Prostate gland (tissue), 2 donors: ENCODE measurements at places on chromosomes 16 and 17.

- no peak for DNase-seq
- no peak overlapping the region for H3K27ac ChIP-seq
- no peaks in the 10 kb centered on the region for H3K27me3 ChIP-seq
- no peak overlapping the region for H3K4me3 ChIP-seq
These were observed 74.9 kb upstream of the ZFHX3 start for GRCh38 chr16:73122604-73123391.

DNA sequence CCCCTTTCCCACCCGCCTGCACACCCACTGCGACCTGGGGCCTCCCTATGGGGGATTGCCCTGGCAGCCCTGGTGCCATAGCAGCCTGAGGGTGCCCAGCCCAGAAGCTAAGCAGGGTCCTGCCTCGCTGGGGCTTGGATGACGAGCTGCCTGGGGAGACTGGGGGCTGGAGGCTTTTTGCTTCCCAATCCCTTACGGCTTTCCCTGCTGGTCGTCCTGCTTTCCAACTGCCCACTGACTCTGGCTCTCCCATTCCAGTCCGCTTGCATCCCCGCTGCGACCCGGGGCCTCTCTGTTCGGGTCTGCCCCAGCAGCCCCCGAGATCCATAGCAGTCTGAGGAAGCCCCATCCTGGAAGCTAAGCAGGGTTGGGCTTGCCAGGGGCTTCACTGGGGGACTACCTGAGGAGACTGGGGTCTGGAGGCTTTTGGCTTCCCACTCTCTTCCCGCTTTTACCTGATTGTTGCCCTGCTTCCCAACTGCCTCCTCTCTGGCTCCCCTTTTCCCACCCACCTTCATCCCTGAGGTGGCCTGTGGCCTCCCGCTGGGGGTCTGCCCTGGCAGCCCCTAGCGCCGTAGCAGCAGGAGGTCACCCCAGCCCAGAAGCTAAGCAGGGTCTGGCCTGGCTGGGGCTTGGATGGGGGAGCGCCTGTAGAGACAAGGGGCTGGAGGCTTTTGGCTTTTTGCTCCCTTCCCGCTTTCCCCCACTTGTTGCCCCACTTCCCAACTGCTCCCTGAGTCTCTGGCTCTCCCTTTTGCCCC is 2292.8 kb downstream of the TP53TG3F start:
- H3K4me3 ChIP-seq, result no peak overlapping the region
- no peak for DNase-seq
- no peaks in the 10 kb centered on the region for H3K27me3 ChIP-seq
- H3K36me3 ChIP-seq, result no peaks in the 10 kb centered on the region
- no peaks in the 10 kb centered on the region for H3K4me1 ChIP-seq

DNA sequence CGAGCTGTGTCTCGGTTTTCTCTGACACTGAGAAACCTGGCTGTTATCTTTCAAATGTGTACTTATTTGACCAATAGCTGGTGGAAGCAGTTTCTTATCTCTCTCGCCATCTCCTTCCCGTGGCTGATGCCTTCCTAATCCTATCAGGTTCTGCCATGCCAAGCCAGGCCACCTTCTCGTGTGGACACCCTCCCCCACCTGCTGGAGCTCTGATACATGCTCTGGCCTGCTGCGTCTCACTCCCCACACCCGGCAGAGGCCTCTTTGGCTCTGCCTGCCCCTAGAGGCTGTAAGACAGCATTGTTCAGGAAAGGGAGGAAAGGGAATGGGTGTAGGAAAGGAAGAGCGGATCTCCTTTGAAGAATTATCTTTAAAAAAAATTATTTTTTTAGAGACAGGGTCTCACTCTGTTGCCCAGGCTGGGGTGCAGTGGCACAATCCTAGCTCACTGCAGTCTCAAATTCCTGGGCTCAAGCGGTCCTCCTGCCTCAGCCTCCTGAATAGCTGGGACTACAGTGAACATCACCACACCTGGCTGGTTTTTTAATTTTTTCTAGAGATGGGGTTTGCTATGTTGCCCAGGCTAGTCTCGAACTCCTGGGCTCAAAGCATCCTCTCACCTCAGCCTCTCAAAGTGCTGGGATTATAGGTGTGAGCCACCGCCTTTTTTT is 7.5 kb upstream of the ARMC5 start:
- H3K4me1 ChIP-seq, result peaks cover 14% of the 10 kb centered on the region
- no peaks in the 10 kb centered on the region for H3K36me3 ChIP-seq
- peak; percentile 65 for DNase-seq
- H3K27ac ChIP-seq, result peak overlapping the region; percentile 41
- H3K4me3 ChIP-seq, result no peak overlapping the region
- H3K27me3 ChIP-seq, result no peaks in the 10 kb centered on the region

DNA sequence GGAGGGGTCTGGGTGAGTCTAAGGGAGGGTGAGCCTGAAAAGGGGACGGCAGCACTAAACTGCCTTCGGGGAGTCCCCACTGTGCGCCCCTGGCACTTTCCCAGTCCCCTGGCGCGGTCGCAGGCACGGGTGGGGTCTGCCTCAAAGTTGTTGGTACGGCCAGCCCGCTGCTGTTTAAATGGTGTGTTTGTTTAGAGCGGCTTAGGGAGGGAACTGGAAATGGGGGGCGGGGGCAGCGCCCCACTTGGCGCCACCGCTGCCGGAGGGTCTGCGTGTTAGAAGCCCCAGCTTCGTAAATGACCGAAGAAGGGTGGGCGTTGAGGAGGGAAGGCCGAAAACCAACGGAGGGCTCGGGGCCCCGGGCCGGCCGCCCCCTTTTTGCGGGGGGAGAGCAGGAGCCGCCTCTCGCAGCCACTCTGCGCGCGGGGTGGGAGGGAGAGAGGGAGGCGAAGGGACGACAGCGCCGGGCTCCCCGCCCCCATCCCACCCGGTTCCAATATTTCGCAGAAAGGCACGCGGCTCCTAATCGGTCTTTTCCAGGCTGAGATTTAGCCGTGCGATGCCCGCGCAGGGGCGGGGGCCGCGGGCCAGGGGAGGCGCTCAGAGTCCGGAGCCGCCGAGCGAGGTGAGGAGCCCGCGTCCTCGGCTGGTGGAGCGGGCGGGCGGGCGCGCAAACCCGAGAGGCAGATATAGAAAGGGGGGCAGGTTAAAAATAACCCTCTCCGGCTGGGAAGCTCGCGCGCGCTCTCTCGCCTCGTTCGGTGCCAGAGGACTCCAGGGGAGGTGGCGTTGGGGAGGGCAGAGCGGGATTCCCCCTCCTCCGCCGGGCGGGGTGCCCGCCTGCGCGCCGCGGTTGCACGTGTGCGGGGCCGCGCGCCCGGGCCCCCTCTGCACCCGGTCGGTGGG is 54.9 kb downstream of the SREBF1 start:
- H3K36me3 ChIP-seq, result no peaks in the 10 kb centered on the region
- peak overlapping the region; percentile 41 for H3K4me3 ChIP-seq
- peak overlapping the region; percentile 89 for H3K27ac ChIP-seq
- no peaks in the 10 kb centered on the region for H3K27me3 ChIP-seq
- peak; percentile 67 for DNase-seq

DNA sequence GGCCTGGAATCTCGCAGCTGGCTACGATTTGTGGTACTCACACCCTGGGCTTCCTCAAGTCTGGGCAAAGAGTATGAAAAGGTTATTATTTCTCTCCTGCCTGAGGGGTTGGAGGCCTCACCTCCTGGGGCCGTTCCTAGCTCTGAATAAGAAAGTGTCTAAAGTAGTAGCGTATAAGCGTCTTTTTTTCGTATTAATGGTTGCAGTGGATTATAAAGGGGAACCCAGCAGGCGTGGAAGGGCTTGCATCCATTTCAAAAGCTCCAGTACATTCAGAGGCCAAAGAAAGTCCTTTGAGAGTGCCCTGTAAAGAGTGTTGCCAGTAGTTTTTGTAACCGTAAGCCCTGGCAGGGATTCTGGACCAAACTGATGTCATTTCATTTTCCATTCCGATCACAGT is 72.2 kb upstream of the MPHOSPH6 start:
- no peaks in the 10 kb centered on the region for H3K4me1 ChIP-seq
- no peak overlapping the region for H3K27ac ChIP-seq
- no peak for DNase-seq

DNA sequence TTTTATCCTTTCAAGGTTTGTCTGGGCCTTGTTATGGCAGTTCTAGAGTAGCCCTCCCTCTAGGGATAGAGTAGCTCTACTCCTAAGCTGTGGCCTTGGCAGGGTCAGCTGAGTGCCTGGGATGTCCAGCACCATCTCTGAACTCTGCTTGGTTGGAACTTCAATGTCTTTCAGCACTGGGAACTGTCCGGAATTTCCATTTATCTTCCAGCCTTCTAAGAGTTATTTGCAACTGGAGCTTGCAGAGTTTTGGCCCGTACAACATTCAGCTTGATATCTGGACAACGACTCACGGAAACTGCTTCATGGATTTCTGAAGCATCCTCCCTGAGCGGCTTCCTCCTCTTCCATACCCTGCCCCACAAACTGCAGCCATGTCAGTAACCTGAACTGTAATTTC is 22.9 kb downstream of the MMD start:
- no peaks in the 10 kb centered on the region for H3K4me1 ChIP-seq
- H3K4me3 ChIP-seq, result no peak overlapping the region
- no peak overlapping the region for H3K27ac ChIP-seq
- H3K36me3 ChIP-seq, result no peaks in the 10 kb centered on the region
- H3K27me3 ChIP-seq, result no peaks in the 10 kb centered on the region

DNA sequence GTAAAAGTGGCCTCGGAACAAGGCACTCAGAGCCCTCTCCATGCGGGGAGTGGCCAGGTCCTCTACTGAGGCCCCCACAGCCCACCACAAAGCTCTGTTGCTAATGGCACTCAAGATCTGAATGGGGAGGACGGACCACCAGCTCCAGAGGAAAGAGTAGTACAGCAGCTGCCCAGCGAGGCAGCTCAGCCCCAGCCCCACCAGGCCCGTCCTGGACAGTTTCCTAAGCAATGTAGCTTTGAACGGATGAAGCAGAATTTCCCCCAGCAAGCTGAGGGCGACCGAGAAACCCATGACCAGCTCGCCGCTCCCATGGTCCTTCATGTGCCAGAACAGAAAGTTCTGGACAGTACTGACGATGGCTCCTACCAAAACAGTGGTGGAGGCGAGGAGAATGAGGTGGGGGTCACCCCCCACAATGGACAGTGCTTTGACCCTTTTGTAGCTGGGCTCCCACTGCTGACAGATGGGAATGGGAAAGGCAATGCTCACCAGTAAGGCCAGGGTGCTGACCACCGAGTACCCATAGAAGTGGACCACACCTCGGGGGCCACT is 1.5 kb downstream of the MFSD6L start:
- H3K4me3 ChIP-seq, result no peak overlapping the region
- no peaks in the 10 kb centered on the region for H3K36me3 ChIP-seq
- DNase-seq, result no peak
- H3K4me1 ChIP-seq, result no peaks in the 10 kb centered on the region
- H3K27ac ChIP-seq, result no peak overlapping the region

DNA sequence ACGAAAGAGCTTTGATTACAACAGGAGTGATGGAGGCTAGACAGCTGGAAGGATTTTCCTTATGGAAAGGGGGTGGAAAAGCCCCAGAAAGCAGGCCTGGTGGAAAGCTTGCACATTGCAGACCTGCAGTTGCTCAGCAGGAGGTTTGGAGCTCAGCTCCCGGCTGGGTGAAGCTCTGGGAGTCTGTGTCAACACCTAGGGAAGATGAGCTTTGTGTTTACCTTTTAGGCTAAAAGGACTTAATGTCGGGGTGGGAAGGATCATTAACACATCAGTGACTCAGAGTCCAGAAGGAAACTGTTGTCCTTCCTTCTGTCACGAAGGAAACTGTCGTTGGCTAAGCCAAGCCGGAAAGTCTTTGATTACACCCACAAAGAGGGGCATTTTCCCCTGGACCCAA is 48.2 kb downstream of the RAP1GAP2 start:
- DNase-seq, result no peak
- no peaks in the 10 kb centered on the region for H3K4me1 ChIP-seq
- no peaks in the 10 kb centered on the region for H3K36me3 ChIP-seq
- H3K27me3 ChIP-seq, result no peaks in the 10 kb centered on the region

DNA sequence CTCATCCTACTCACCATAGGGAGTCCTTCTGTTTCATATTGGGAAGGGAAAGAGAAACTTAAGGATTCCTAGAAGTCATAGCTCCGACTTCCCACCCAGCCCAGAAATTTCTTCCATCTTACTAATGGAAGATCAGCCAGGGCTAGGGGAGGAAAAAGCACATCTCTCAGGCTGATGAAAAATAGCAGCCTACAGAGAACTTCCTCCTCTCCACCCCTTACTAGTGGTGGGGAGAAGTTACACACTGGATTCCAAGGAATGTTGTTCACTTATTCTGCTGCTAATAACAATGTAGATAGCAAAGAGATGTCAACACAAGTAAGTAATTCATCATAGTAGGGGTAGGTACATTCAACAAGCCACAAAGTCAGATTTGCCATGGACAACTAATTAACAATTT is 94.4 kb downstream of the SPACA3 start:
- H3K27me3 ChIP-seq, result no peaks in the 10 kb centered on the region
- H3K27ac ChIP-seq, result no peak overlapping the region
- DNase-seq, result no peak
- H3K4me3 ChIP-seq, result no peak overlapping the region
